ENCODE measurements at places on chromosomes 3 and 15. TPM values are rescaled to one million over a fixed set of nuclear protein-coding genes. Genes with fewer than 3 reads are reported as not detected.

The IL20RB gene
- polyA plus RNA-seq = 0.68 TPM

The ALG1L2 gene
- 2.9 TPM for polyA plus RNA-seq

The MYZAP gene
- polyA plus RNA-seq = 6.8 TPM

- no peak for DNase-seq
These were observed 414.0 kb upstream of the ZNF717 start for GRCh38 chr3:76199382-76199781.

DNA sequence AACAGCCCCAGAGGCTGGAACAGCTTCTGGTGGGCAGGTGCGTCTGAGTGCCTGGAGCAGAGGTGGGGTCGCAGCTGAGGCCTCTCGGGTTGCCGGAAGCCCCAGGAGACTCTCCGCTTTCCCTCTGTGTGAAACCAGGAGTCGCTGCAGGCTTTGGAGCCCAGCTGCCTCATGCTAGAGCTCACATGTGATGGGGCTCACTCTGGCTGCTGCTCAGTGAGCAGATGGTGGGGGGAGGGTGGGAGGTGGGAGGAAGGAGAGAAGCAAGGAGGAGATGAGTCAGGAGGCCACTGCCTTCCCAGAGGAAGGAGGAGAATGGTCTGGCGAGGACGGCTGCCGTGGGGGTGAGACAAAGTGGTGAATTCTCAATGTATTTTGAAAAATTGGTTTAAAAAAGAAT lies 290.1 kb upstream of the CHRNA7 start:
- peak; percentile 4 for DNase-seq

DNA sequence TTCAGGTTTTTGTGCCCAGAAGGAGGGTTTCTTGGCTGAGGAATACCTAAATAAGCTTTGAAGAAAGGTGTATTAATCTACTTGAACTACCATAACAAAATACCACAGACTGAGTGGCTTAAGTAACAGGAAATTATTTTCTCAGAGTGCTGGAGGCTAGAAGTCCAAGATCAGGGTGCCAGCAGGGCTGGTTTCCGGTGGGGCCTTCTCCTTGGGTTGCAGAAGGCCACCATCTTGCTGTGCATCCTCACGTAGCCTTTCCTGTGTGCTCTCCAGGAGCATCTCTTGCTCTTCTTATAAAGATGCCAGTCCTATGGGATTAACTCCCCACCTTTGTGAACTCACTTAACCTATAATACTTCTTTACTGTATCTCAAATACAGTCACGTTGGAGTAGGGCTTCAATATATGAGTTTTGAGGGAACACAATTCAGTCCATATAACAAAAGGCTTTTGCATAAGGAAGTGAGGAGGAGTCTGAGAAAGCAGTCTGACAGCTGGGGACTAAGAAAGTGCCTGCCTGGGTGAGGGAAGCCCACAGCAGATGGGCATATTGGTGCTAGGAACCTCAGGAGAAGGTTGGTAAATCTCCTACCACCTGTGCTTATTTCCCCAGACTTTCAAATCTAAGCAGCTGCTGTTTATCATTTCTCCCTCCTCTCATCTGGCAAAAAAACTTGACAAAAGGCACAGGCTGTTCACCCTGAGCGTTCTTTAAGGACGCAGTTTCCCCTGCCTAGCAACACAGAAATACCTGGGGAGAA lies 89.6 kb upstream of the CBLB start:
- DNase-seq = no peak

DNA sequence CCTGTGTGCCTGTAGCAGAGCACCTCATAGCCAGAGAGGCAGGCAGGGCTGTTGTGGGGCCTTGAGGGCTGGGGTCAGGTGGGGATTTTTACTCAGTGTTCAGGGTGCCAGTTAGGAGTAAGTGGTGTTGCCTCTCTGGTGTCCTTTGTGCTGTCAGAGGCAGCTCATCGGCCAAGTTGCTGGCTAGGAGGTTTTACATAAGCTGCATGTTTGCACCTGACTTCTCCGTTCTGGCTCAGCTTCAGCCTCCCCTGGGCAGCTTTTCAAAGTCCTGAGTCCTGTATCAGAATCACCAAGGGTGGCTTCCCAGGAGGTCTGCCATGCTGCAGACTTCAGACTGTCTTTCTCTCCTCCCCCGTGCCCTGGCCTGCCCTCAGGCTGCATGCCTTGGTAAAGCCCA lies 242.6 kb upstream of the TPM1 start:
- DNase-seq = no peak
